ENCODE measurements at places on chromosomes 2 and 18.
A peak's percentile ranks its signal among the peaks of the same experiment; 100 is the strongest.

DNA sequence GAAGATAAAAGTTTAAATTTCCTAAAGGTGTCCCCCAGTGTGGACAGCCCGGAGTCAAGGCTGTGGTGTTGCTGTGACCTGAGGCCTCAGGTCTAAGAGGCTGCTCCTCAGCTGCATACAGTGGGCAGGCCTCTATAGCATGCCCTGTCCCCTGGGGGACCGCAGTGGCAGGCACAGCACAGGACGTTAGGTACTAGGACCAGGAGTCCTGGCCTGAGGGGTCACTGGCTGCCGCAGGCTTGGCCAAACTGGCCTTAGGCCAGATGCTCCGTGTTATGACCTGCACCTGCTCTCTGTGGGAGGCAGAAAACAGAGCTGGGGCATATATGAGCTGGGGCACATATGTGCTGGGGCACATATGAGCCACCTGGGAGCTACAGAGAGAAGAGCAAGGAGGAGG is 21.2 kb upstream of the MAL start:
- peaks cover 17% of the 10 kb centered on the region for H3K4me1 ChIP-seq
- H3K27ac ChIP-seq = no peak overlapping the region
- peaks cover 9% of the 10 kb centered on the region for H3K27me3 ChIP-seq
- no peak overlapping the region for H3K4me3 ChIP-seq

GRCh38 chr2:203798296-203799087 is 69.1 kb upstream of the CTLA4 start:
- peaks cover 9% of the 10 kb centered on the region for H3K36me3 ChIP-seq
- H3K27me3 ChIP-seq = no peaks in the 10 kb centered on the region
- peaks cover 59% of the 10 kb centered on the region for H3K4me1 ChIP-seq

GRCh38 chr18:50969448-50969847 is 1.6 kb downstream of the ELAC1 start:
- H3K4me1 ChIP-seq = peaks cover 42% of the 10 kb centered on the region
- peak overlapping the region; percentile 74 for H3K27ac ChIP-seq
- no peak for DNase-seq
- peak overlapping the region; percentile 84 for H3K4me3 ChIP-seq

- peaks cover 11% of the 10 kb centered on the region for H3K27me3 ChIP-seq
- no peak overlapping the region for H3K27ac ChIP-seq
- H3K36me3 ChIP-seq = no peaks in the 10 kb centered on the region
Measured at GRCh38 chr18:50465211-50466153, 90.6 kb downstream of the SKA1 start.

- H3K4me3 ChIP-seq = no peak overlapping the region
- peaks cover 3% of the 10 kb centered on the region for H3K36me3 ChIP-seq
- H3K27ac ChIP-seq = no peak overlapping the region
Measured at GRCh38 chr2:1052771-1053191, 102.1 kb downstream of the SNTG2 start.

- DNase-seq = no peak
- H3K27ac ChIP-seq = no peak overlapping the region
- no peaks in the 10 kb centered on the region for H3K36me3 ChIP-seq
- H3K4me1 ChIP-seq = no peaks in the 10 kb centered on the region
- H3K27me3 ChIP-seq = no peaks in the 10 kb centered on the region
Measured at GRCh38 chr2:132515010-132515409, 98.4 kb downstream of the GPR39 start.

DNA sequence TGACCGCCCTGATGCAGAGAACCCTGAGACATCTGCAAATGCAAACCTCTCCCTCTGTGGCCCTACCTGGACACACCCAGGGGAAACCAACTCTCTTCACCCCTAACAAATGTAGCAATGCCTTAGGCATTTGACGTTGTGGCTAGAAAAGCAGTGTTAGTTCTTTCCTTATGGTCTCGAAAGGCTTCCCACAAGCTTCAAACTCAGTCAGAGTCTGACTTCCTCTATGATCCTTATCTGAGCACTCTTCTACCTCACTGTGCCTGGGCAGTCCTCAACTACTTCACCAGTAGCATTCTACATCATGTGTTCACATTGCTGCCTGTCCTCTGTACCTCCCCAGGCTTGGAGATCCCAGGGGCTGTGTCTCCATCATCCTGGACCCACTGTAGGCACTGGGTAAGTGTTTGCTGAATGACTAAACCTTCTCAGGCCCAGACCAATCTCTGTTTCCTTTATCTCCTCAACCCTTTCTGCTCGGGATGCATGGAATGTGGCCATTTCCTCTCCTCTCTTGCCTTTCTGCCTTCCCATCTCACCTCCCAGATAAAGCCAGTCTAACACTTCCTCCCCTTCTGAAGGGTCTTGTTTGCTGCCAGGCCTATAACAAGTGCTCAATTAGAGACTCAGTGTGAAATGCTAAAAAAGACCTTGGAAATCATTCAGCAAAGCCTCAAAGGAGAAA is 91.7 kb upstream of the ACAA2 start:
- DNase-seq = no peak
- no peaks in the 10 kb centered on the region for H3K36me3 ChIP-seq
- H3K4me3 ChIP-seq = no peak overlapping the region
- H3K27ac ChIP-seq = no peak overlapping the region
- peaks cover 5% of the 10 kb centered on the region for H3K4me1 ChIP-seq

- H3K4me3 ChIP-seq = no peak overlapping the region
- no peak for DNase-seq
- H3K4me1 ChIP-seq = no peaks in the 10 kb centered on the region
- peaks cover 34% of the 10 kb centered on the region for H3K36me3 ChIP-seq
Measured at GRCh38 chr2:237760506-237761502, 37.8 kb upstream of the RBM44 start.

GRCh38 chr2:121260370-121261154 is 24.4 kb downstream of the TFCP2L1 start:
- H3K36me3 ChIP-seq = no peaks in the 10 kb centered on the region
- no peak for DNase-seq
- H3K4me3 ChIP-seq = no peak overlapping the region
- no peak overlapping the region for H3K27ac ChIP-seq
- H3K27me3 ChIP-seq = peaks cover 8% of the 10 kb centered on the region
